ENCODE measurements at places on chromosomes 5 and 9. TPM values are rescaled to one million over a fixed set of nuclear protein-coding genes. Genes with fewer than 3 reads are reported as not detected.

GRCh38 chr9:118192807-118193206, 488.6 kb downstream of the TLR4 start:
- DNase-seq = no peak

DNA sequence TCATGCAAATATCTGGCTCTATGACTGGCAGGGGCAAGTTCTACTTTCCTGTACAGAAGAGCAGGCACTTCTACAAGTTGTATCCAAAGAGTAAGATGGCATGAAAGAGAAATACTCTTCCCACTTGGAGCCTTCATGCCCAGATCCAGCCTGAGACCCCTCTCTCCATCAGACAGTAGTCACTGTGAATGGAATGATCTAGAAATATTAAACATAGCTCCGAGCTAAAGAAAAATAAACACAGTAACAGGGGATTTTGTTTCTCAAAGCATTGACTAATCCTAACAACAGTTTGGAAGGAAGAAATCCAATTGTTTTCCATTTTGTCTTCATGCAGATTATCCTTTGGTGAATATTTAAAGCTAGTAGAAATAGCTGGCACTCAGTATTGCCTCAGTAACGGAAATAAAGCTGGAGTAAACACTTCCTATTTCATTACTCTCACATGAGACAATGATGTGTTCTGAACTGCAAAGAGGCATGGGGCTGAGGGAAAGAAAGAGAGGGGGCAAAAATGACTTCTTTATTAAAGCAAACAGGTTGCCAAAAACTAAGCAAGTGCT, 100.0 kb downstream of the SEMA5A start:
- no peak for DNase-seq

DNA sequence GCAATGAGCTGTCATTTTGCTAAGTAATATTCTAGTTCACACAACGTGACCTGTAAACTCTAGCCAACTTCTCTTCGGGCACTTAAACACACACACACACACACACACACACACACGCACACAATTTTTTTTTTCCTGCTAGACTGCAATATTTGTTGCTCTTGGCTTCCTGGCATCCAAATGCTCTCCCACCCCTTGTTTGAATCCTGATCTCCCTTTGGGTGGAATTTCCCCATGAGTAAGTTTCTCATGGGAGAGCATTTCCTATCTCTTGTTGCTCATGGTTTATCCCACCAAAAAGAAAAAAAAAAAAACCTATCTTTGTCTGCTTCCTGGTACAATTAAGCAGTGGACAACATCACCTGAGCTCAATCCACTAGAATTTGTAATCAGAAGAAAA, 54.7 kb upstream of the TSLP start:
- DNase-seq = no peak

GRCh38 chr5:44048276-44048984, 340.8 kb downstream of the FGF10 start:
- DNase-seq = no peak

DNA sequence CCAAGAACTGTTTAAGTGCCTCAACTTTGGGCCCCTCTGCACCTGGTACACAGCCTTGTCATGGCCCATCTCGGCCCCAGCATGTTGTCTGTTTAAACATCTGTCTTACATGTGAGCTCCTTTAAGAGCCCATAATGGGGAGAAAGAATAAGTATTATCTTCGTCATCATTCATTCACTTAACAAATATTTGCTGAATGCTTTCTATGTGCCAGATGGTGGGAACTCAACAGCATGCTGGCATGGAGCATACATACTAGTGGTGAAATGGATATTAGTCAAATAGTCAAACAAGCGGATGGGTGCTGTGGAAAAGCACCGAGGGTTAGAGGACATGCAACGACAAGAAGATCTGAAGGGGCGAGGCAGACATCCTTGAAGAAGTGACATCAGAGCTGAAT, 54.5 kb downstream of the GABBR2 start:
- DNase-seq = no peak

DNA sequence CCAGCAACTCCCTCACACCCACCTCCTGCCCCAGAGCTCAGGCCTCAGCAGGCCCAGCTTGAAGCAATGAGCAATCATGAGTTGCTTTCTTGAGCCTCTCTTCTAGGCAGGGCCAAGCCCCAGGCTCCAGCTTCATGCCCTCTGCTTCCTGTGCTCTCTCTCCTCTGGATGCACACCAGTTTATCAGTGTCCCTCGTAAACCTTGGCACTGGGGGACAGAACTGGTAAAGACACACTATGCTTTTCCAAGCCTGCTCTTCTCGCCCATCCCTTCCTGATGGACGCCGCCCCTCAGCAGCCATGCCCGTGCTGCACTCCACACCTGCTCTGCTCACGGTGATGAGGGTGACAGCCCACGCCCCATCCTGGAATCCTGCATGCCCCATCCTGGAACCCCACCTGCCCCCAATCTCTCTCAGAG, 49.4 kb upstream of the ORM1 start:
- no peak for DNase-seq

- DNase-seq = no peak
Measured at GRCh38 chr5:172565455-172565854, 75.6 kb upstream of the NEURL1B start.

ITK gene
- not detected for total RNA-seq

GRCh38 chr9:115002371-115003120, 72.2 kb upstream of the TNFSF8 start:
- DNase-seq = no peak

PLCXD3 gene
- not detected for total RNA-seq

- DNase-seq = no peak
Measured at GRCh38 chr5:128572051-128572929, 34.2 kb upstream of the FBN2 start.

Measured in endothelial cell of umbilical vein (primary cell).